NCI-H1694 treated with DMSO at 0.1 percent for 48 hours (cell line): ENCODE measurements at places on chromosomes 3 and 15.

DNA sequence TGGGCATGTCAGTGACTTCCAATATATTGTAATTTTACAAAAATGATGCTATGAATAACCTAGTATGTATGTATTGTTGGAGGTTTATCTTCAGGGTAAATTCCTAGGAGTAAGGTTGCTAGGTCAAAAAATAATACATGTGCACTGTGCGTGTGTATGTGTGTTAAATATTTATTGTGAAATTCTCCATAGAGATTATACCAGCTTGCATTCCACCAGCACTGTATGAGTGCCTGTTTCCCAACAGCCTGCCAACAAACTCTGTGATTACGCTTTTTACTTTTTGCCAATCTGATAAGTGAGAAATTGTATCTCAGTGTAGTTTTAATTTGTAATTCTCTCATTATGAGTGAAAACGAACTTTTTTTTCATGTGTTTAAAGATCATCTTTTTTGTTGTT is 12.6 kb upstream of the IGF2BP2 start:
- no peak for DNase-seq

- peak; percentile 19 for DNase-seq
Observed at GRCh38 chr3:127822682-127823425, 539 bp upstream of the MGLL start.

DNA sequence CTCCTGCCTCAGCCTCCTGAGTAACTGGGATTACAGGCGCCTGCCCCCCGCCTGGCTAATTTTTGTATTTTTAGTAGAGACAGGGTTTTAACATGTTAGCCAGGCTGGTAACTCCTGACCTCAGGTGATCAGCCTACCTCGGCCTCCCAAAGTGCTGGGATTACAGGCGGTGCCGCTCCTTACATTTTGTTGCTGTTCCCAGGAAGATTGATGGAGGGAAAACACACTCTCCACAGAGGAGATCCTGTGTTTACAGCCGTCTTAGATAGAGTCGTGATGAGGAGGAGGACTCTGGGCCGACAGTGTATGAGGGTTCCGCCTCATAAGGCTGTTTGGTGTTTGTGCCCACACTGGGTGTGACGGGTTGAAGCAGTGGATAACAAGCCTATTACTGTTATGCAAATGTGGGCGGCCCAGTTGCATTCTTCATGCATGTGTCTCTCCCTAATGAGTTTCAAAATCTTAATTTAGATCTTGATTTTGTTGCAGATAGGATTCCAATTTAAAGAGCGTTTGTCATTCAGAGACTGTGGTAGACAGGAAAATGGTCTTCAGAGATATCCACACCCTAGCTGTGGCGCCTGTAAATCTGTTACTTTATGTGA is 60.0 kb downstream of the APBA2 start:
- DNase-seq: no peak

- no peak for DNase-seq
Observed at GRCh38 chr3:58000306-58001085, 7.7 kb upstream of the FLNB start.
